ENCODE measurements at places on chromosomes 4 and X.

- peak; percentile 17 for DNase-seq
These were observed 40.3 kb downstream of the ATP2B3 start for GRCh38 chrX:153557618-153558355.

DNA sequence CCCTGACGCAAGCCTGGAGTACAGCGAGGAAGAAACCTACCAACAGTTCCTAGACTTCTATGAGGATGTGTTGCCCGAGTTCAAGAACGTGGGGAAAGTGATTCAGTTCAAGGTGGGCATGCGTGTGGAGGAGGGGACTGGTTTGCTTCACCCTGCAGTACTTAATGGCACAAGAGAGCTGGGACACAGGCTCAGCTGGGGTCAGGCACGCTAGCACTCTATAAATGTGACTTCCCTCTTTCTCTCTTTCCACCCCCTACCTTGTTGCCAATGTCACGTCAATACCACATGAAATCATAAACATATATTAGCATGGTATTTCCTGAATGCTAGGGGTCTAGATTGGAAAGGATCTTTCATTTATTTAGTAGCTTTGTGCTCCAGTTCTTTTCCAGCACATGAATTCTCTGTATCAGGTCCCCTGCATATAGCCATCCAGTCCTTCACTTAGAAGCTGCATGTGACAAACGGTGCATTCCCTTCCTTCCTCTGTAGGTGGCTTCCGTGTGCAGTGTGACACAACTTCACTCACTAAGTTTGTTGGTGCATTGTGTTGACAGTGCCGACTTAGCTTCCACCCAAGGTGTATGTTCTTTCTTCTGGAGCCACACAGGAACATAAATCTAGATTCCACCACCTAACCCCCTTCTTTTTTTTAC lies 25.6 kb downstream of the ZRSR2 start:
- DNase-seq: peak; percentile 54

- peak; percentile 67 for DNase-seq
These were observed 231.9 kb upstream of the INTU start for GRCh38 chr4:127400731-127401346.

- DNase-seq: no peak
These were observed at the start of gene CT47C1 for GRCh38 chrX:119072744-119073143. Gene CT47C1 (plus strand): TSS chrX:119072993. CDS start chrX:119073226, 233 bp downstream.

DNA sequence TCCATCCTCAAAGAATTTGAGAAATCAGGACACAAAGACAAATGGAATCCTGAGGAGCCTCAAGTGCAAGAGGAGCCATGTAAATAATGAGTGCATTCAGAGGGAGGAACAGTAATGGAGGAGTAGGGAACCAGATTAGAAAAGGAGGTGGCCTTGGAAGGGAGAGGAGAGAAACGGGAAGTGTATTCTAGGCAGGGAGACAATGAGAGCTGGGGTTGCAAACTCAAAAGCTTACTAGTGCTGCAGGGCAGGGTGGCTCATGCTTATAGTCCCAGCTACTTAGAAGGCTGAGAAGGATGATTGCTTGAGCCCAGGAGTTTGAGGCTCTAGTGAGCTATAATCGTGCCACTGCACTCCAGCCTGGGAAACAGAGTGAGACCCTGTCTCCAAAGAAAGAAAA lies 113.2 kb upstream of the LSM6 start:
- DNase-seq: peak; percentile 62

DNA sequence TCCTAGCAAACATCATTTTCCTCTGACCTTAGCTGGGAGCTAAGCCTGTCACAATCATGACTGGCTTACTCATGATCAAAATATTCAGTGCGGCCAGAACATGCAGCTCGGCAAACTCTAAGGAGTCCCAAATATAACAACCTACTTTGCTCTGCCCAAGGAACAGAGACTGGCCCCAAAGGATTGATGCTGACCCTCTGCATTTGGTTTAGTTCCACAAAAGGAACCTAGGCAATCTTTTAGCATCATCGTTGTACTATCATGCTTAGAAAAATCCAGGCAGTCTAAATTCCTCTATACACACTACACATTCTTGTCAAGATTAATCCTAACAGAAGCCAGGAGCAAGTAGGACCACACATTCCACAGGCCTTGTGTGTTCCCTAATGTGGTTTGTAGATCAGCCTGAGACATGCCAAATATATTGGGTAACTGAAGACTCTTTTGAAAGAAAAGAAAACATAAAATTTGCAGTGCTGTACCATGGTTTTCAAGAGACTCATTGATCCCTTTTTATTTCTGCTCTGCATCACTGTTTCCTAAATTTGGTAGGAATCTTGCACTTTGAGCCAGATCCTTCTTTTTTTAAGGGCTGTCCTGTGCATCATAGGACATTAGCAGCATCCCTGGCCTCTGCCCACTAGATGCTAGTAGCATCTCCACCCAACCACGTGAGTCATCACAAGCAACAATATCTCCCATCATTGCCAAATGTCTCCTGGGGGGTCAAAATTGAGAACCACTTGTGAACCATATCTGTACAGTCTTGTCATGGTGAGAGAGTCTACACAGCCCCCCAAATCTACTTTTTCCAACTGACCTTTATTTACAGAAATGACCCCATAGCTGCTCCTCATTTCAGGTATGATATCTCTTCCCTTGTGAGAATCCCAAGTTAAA lies 17.6 kb upstream of the CC2D2A start:
- DNase-seq: peak; percentile 22

GRCh38 chr4:152680988-152681603 lies 1.3 kb upstream of the TMEM154 start:
- peak; percentile 67 for DNase-seq

GRCh38 chrX:10597871-10598270 lies 22.5 kb downstream of the MID1 start:
- peak; percentile 17 for DNase-seq

GRCh38 chr4:98624642-98625041 lies 33.8 kb downstream of the TSPAN5 start:
- DNase-seq: no peak

DNA sequence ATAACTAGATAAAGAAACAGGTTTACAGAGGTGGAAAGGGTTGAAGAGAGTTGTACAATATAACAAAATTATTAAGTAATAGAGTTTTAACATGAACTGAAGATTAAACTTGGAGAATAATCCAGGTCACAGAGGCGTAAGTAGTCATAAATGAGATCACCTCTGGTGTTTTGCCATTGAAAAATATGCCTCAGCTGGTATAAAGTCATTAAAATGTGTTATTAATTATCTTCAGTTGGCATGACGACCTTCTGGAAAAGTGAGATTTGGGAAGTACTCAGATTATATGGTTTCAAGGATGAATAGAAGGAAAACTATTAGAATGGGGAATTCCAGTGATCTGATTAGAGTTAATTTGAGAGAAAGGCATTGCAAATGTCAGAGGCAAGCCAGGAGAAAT lies 237.5 kb upstream of the ANXA10 start:
- DNase-seq: no peak

DNA sequence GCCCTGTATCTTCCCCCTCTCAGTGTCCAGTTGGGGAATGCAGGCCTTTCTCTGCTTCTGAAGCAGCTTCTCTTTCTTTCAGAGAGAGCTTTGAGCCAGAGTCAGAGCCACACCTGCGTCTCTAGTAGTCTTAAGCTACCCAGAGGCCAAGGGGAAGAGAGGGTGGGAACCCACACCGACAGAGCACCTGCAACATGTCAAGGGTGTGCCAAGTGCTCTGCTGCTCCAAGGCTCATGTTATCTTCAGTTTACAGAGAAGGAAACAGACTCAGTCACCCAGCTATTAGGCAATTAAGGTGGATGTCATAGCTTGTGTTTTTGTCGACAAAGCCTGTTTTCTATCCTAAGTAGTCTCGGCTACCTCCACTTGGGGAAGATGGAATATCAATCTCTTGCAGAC lies 22.7 kb upstream of the RNF212 start:
- DNase-seq: no peak

- no peak for DNase-seq
These were observed 208.2 kb downstream of the TENM3 start for GRCh38 chr4:182451441-182451840.

DNA sequence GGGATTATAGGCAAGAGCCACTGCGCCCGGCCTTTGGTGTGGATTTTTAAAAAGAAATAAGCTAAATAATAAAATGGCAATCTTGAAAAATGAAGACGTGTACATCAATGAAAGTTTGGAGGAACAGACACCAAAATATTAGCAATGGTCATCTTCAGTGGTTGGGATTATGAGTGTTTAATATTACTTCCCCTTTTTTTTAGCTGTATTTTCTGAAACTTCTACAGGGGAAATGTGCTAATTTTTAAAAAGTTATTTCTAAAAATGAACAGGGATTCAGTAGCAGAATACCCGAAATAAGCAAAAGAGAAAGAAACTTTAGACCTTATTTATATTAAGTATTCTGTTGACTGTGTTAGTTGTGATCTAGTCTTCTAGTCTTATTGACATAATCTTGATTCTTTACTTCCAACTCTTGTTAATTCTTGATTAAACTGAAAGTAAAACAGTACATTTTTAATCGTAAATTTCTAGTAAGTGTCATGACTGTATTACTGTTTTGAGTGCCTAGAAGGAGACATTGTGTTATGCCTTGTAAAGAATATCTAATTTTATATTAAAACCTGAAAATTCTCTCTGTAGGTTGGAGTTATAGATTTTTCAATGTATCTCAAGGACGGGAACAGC lies 51.3 kb downstream of the RUFY3 start:
- DNase-seq: peak; percentile 38
